ENCODE measurements at places on chromosomes 5 and 9.
A peak's percentile ranks its signal among the peaks of the same experiment; 100 is the strongest.

DNA sequence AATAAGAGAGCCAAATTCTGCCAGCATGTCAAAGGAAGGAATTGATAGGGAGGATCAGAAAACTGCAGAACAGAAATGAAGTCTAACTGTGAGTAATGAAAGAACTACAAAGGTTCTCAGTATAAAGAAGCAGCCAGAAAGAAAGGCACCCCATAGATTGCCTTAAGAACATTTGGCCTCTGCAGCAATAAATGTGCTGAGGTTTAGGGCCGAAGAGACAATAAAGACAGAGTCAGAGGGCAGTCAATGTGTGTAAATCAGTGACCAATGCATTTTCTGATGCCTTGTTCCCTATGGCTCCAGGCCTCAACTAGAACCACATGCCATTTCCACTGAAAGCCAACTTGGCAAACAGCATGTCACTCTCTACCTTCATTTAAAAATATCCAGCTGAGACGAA, 281.0 kb downstream of the HINT1 start:
- no peak for DNase-seq
- H3K36me3 ChIP-seq, result no peaks in the 10 kb centered on the region
- no peaks in the 10 kb centered on the region for H3K4me1 ChIP-seq
- no peak overlapping the region for H3K4me3 ChIP-seq
- peaks cover 15% of the 10 kb centered on the region for H3K27me3 ChIP-seq

- no peak overlapping the region for H3K27ac ChIP-seq
- peaks cover 14% of the 10 kb centered on the region for H3K27me3 ChIP-seq
- H3K36me3 ChIP-seq, result no peaks in the 10 kb centered on the region
- H3K4me1 ChIP-seq, result no peaks in the 10 kb centered on the region
- H3K4me3 ChIP-seq, result no peak overlapping the region
- DNase-seq, result no peak
Measured at GRCh38 chr5:34455098-34455497, 201.0 kb upstream of the RAI14 start.

GRCh38 chr5:132498152-132498551, 7.6 kb upstream of the IRF1 start:
- peaks cover 55% of the 10 kb centered on the region for H3K4me1 ChIP-seq
- no peaks in the 10 kb centered on the region for H3K36me3 ChIP-seq
- peak; percentile 14 for DNase-seq
- H3K4me3 ChIP-seq, result no peak overlapping the region
- H3K27me3 ChIP-seq, result no peaks in the 10 kb centered on the region

GRCh38 chr5:149125386-149125891, 15.9 kb upstream of the ABLIM3 start:
- H3K27ac ChIP-seq, result no peak overlapping the region
- no peaks in the 10 kb centered on the region for H3K36me3 ChIP-seq
- no peak for DNase-seq
- H3K27me3 ChIP-seq, result peaks cover 3% of the 10 kb centered on the region
- H3K4me3 ChIP-seq, result no peak overlapping the region
- no peaks in the 10 kb centered on the region for H3K4me1 ChIP-seq

DNA sequence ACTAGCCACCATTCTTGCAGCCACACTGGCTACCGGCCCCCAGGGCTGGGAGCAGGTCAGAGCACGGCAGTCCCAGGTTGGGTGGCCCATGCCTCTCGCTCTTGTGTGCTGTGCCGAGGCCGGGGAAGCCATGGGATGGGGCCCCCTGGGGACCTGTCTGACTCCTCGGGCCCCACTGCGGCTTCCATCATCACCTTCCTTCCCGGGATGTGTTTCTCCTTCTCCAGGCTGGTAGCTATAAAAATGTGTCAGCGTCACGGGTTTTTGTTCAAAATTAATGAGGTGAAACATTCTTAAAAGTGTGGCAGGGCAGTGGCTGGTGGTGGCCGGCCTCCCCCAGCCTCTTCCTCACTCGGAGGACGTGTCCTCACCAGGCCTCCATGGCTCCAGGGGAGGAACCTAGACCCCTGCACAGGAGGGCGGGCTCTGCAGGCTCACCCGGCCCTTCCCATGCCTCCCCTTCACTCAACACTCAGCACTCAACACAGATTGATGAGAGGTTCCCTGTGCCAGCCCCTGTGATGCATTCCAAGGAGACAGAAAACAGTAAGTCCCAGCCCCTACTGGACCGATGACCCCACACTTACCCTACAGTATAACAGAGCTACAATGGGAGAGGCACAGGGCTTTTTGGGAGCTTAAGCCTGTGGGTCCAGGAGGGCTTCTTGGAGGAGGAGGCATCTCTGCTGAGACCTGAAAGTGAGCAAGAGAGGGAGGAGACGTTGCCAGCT, 43.2 kb downstream of the PTGES start:
- H3K27me3 ChIP-seq, result peaks cover 17% of the 10 kb centered on the region
- H3K4me3 ChIP-seq, result no peak overlapping the region
- H3K4me1 ChIP-seq, result peaks cover 10% of the 10 kb centered on the region
- no peaks in the 10 kb centered on the region for H3K36me3 ChIP-seq

GRCh38 chr5:148981353-148981752, 81.5 kb downstream of the SH3TC2 start:
- H3K4me3 ChIP-seq, result no peak overlapping the region
- no peak for DNase-seq

- no peak overlapping the region for H3K27ac ChIP-seq
- no peak for DNase-seq
- H3K36me3 ChIP-seq, result peaks cover 42% of the 10 kb centered on the region
- no peaks in the 10 kb centered on the region for H3K4me1 ChIP-seq
- no peaks in the 10 kb centered on the region for H3K27me3 ChIP-seq
- no peak overlapping the region for H3K4me3 ChIP-seq
Measured at GRCh38 chr9:92206488-92206887, 87.0 kb downstream of the IARS1 start.

GRCh38 chr9:92360083-92360482, 34.3 kb downstream of the CENPP start:
- no peak overlapping the region for H3K4me3 ChIP-seq
- DNase-seq, result no peak
- no peak overlapping the region for H3K27ac ChIP-seq
- H3K4me1 ChIP-seq, result peaks cover 4% of the 10 kb centered on the region

DNA sequence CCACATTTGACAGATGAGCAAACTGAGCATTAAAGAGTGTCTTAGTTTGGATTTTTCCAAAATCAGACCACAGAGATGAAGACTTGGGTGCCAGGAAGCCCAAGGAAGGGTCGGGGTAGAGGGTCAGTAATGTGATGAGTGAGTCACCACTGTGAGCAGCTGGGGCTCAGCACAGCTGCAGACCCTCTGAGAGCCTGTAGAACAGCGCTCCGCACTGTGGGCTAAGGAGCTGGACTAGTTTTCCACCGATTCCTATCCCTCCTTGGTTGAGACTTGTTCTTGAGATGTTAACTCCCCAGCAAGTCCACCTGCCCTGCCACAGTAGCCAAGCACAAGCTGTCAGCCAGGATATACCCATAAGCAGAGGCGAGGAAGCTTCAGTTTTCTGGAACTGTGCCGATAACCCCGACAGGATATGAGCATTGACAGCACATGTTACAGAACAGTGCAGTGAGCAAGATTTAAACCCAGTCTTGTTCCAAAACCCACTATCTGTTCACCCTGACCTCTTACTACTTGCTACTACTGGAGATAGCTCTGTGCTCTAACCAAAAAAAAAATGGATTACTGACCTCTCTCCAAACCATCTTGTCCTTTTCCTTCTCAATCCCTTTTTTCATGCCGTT, 31.8 kb downstream of the EGFLAM start:
- no peaks in the 10 kb centered on the region for H3K4me1 ChIP-seq
- H3K4me3 ChIP-seq, result no peak overlapping the region
- no peaks in the 10 kb centered on the region for H3K27me3 ChIP-seq
- H3K36me3 ChIP-seq, result no peaks in the 10 kb centered on the region
- H3K27ac ChIP-seq, result no peak overlapping the region

DNA sequence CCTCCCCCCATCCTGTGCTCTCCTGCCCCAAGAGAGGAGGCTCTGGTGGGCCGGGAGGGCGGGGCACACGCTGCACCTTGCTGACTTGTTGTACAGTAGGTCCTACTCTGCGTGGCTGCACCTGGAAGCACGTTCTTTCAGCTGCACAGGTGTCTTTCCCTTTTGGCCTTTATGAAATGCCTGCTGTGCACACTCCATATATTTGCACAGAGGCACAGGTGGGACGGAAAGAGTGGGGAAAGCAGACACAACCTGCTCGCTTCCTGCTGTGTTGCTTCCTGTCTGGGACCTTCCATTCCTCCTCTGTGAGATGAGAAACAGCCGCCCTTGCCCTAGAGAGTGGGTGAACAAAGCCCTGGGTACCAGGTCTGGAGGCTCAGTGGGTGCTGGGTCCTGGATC, 4.8 kb downstream of the USP20 start:
- DNase-seq, result no peak
- no peak overlapping the region for H3K4me3 ChIP-seq
- no peaks in the 10 kb centered on the region for H3K27me3 ChIP-seq

- no peaks in the 10 kb centered on the region for H3K4me1 ChIP-seq
- no peaks in the 10 kb centered on the region for H3K27me3 ChIP-seq
- no peak for DNase-seq
- no peaks in the 10 kb centered on the region for H3K36me3 ChIP-seq
Measured at GRCh38 chr9:73231203-73231602, 79.5 kb downstream of the ANXA1 start.

DNA sequence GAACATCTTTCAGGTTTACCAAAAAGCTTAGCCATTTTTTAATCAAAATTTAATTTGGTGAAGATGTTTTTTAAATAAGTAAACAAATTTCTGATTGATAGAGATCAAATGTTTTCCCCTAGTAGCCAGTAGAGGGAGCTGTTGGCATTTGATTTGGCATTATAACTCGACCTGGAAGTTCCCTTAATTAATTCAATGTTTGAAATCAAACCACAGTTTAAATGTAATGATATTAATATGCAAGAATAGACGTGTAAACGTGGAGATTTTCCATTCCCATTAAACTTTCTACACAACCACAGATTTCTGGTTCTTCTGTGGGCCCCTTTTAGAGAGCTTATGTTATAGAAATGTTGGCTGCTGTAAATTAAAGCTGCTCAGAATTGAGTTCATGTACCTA, 148.1 kb upstream of the MPDZ start:
- DNase-seq, result no peak
- no peak overlapping the region for H3K4me3 ChIP-seq
- H3K36me3 ChIP-seq, result no peaks in the 10 kb centered on the region
- no peaks in the 10 kb centered on the region for H3K27me3 ChIP-seq

DNA sequence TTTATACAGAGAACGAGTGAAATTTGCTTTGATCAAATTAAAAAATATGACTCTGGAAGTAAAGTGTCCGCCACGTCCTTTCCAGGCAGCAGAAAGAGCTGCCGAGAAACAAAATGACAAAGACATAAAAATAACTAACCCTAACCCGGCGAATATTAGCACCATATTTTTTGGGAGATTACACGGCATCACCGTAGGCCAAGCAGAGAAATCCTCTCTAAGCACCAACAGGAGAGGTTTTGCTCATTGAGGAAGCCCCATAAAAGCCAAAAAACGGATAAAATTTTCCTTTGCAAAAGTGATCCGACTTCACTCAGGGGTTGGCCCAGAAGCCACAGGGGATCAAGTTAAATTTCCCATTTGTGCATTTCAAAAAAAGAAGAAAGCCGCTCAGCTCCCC, 70.9 kb downstream of the PCDH1 start:
- no peaks in the 10 kb centered on the region for H3K4me1 ChIP-seq
- DNase-seq, result no peak
- no peak overlapping the region for H3K27ac ChIP-seq
- peaks cover 70% of the 10 kb centered on the region for H3K27me3 ChIP-seq
- H3K36me3 ChIP-seq, result no peaks in the 10 kb centered on the region

GRCh38 chr9:108194154-108194553, 661.6 kb downstream of the ACTL7B start:
- H3K4me1 ChIP-seq, result no peaks in the 10 kb centered on the region
- DNase-seq, result no peak
- no peak overlapping the region for H3K27ac ChIP-seq
- H3K27me3 ChIP-seq, result no peaks in the 10 kb centered on the region

- no peak overlapping the region for H3K4me3 ChIP-seq
- H3K27me3 ChIP-seq, result peaks cover 2% of the 10 kb centered on the region
- DNase-seq, result no peak
- no peaks in the 10 kb centered on the region for H3K36me3 ChIP-seq
- H3K27ac ChIP-seq, result no peak overlapping the region
- no peaks in the 10 kb centered on the region for H3K4me1 ChIP-seq
Measured at GRCh38 chr5:170875811-170876210, 14.0 kb downstream of the RANBP17 start.

DNA sequence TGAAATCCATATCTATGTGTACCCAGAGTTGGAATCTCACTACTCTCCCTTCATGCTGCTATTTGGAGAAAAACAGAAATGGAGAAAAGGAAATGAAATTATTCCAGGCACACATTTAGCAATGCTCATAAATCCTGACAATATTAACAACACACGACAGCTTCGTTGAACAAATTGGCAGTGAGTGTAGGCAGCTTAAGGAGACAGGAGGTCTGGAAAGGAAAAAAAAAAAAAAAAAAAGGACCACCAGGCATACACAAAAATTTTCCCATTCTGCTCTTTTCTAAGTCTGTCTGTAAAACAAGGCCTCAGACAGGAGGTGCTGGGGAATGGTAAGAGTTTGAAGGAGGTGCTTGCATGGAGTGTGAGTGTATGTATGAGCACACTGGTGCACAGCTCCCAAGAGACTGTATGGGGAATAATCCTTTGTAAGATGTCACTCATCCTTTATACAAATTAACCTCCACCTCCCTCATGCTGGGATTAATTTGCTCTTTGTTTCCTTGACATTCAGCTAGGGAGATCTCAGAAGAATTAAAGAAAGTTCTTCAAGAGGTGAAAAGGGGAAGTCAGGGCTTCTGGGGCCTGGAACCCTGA, 78.9 kb downstream of the ASTN2 start:
- no peak overlapping the region for H3K4me3 ChIP-seq
- no peaks in the 10 kb centered on the region for H3K4me1 ChIP-seq
- no peaks in the 10 kb centered on the region for H3K36me3 ChIP-seq
- no peaks in the 10 kb centered on the region for H3K27me3 ChIP-seq

GRCh38 chr9:13963005-13963653, 350.8 kb downstream of the NFIB start:
- H3K36me3 ChIP-seq, result no peaks in the 10 kb centered on the region
- no peak overlapping the region for H3K4me3 ChIP-seq
- no peaks in the 10 kb centered on the region for H3K4me1 ChIP-seq
- no peaks in the 10 kb centered on the region for H3K27me3 ChIP-seq
- DNase-seq, result no peak

GRCh38 chr5:10630126-10630525, 66.3 kb downstream of the ANKRD33B start:
- peak overlapping the region; percentile 99 for H3K27ac ChIP-seq
- no peak for DNase-seq
- no peaks in the 10 kb centered on the region for H3K27me3 ChIP-seq
- peaks cover 91% of the 10 kb centered on the region for H3K4me1 ChIP-seq
- peaks cover 39% of the 10 kb centered on the region for H3K36me3 ChIP-seq

All from activated B cell treated with CpG ODN at 0.5 μM for 24 hours (primary cell).